ENCODE measurements at places on chromosomes 3 and 15.

GRCh38 chr15:63600001-63600615 lies 2.9 kb downstream of the FBXL22 start:
- DNase-seq, result no peak

DNA sequence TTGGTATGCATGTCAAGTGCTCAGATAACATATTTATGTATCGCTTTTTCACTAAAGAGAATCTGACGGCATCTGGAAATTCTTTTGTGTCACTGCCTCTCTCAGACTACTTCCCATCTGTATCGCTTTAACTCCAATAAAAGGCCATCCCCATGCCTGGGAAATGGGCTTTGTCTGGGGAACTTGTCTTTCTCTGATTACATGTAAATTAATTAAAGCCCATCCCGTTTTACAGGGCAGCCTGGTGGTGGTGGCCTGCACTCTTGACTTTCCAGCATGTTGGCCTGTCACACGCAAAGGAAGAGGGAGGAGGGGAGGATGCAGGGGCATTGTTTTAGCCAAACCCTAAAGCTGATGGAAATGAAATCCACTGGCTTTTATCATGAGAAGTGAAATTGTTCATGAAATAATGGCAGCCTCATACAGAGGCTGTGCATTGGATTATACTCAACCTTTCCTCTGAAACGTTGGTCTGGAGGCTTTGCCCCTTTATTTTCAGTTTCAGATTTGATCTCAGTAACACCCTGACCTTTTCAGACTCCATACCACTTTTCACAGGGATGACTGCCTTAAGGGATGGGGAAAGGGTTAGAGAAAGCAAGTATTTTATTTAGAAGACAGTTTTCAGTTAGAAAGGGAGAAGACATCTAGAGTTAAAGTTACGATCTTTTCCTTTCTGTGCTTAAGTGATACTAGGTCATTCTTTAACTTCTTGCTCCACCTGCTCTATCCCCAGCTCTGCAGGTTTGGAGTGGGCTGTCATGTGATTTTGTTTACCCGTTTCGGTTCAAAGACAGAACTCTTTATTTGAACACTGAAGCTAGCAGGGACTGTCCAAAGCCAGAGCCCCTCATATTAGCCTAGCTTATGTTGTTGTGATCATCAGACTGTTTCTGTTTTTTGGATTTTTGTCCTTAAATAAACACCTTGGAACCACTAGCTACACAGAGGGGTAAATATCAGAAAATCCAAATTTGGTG lies 94.6 kb upstream of the CTDSPL start:
- no peak for DNase-seq

GRCh38 chr3:3110299-3110630 lies at the start of gene IL5RA:
Gene IL5RA (minus strand): TSS chr3:3110374. CDS start chr3:3104984, 5,390 bp downstream.
- DNase-seq, result no peak

- no peak for DNase-seq
Observed at GRCh38 chr15:22952796-22953579, 27.2 kb downstream of the CYFIP1 start.

DNA sequence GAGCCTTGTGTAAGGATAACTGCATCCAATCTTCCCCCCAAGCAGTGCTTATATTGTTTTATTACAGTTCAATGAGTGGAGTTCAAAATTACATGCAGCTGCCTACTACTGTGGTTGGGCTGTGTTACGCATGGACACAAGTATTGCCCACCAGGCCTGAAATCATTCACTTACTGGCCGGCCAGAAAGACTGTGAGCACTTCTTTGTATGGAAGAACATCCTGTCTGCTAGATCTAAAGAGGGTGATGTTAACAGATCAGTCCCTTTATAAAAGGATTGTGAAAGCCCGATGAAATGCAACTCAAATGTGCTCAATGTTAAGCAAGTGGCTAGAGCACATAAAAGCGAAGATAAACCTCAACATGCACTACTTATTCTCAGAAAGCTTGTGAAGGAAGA lies 132.5 kb downstream of the FOXP1 start:
- DNase-seq, result no peak

GRCh38 chr3:180421221-180421620 lies 180.7 kb upstream of the TTC14 start:
- no peak for DNase-seq

GRCh38 chr3:90145094-90145860 lies 1037.9 kb downstream of the EPHA3 start:
- no peak for DNase-seq

DNA sequence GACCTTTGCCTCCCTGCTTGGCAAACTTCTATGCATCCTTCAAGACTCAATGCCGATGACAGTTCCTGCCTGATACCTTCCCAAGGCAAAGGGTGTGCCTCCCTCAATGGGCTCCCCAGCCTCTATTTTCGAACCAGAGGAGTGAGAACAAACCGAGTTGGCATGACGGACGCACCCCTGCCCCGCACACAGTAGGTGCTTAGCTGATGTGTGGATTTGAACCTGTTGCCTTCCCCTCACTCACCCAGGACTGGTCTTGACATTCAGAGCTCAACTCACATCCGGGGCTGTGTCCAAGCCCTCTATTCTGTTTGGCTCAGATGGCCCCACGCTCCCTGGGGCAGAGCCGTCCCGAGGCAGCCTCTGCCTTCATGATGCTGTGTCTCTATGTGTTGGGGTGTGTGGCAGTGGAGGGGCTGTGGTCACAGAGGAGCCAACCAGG lies 52.2 kb upstream of the SLC6A11 start:
- no peak for DNase-seq

- no peak for DNase-seq
Observed at GRCh38 chr3:22996920-22997571, 206.1 kb upstream of the UBE2E2 start.

- DNase-seq, result no peak
Observed at GRCh38 chr3:57152151-57153143, 12.7 kb downstream of the IL17RD start.

DNA sequence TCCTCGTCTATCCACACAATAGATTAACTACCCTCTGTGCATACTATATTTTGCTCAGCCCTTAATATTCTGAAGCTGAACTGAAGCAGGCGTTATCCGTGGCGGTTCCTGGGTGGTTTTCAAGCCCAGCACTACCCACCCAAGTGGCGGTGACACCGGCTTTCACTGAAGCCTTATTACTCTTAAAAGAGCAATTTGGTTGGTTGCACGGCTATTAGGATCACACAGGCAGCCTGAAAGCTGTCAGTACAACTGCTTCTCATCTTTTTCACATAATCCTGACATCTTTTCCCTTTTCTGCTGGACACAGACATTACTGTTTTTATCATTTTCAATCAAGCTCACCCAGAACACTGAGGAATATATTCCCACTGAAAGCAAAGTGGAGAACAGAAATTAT lies 525.3 kb upstream of the ZNF717 start:
- no peak for DNase-seq

DNA sequence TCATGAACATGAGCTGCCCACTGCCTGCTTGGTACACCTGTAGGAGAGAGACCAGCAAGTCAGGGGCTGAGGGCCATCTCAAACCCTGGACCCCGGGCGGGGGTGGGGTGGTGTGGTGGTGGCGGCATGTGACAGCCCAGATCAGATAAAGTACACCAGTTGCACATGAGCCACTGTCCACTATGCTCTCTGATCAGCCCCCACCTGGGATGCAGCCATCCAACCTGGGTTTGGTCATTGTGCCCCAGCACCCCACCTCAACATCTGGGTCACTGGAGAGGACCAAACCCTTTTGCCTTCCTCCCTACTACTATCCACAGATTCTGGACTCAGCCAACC lies 3.0 kb upstream of the NCKIPSD start:
- no peak for DNase-seq

DNA sequence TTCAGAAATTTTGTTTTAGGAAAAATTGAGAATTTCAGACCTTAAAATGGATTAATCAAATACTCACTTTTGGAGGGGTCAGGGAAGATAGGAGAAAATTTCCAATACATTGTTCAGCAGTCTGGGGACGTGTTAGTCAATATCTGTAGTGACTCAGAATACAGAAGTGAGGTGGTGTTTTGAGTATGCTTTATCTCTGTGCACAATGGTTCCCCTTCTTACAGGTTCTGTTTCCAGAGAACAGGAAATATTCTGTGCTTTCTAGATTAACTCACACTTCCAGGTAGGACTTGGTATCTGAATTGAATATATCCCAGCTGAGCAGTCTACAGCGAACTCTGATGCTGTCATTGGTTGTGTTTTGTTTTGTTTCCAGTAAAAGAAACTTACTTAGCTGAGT lies 30.7 kb upstream of the CCDC54 start:
- no peak for DNase-seq

DNA sequence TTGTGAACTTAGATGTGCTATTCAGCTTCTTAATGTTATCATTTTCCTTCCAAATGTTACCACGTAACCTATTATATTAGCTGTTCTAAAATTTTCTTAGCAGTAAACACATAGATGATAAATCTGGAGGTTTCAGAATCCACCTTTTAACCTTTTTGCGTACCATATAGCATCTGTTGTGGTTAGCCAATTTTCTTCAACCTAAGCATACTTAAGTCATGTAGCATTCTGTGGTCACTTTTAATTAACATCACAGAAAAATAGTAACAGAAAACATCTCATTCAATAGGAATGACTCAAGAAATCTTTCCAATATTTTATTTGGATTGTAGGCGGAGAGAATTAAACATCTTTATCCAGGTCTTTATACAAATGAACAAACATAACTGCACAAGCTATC lies 1465.3 kb upstream of the GBE1 start:
- DNase-seq, result no peak

DNA sequence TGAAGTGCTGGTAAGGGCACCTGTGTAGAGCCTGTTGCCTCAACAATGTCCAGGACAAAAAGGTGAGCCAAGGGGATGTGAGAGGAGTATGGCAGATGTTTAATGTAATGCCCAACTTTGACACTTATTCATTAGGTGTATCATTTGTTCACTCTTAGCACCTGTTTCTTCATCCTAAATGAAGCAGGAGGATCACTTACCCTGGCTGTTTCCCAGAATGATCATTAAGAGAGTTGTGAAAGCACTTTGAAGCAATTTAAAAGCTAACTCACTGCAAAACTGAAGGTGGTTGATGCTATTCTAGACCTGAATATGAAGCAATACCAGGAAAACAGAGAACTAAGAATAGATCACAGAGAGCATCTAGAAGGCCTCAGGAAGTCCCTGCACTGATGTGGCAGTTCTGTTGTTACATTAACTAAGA lies 3.4 kb upstream of the HHLA2 start:
- no peak for DNase-seq

- no peak for DNase-seq
Observed at GRCh38 chr15:74565381-74566085, 24.5 kb downstream of the ARID3B start.

- DNase-seq, result no peak
Observed at GRCh38 chr15:66767240-66767659, 65.2 kb downstream of the SMAD6 start.

DNA sequence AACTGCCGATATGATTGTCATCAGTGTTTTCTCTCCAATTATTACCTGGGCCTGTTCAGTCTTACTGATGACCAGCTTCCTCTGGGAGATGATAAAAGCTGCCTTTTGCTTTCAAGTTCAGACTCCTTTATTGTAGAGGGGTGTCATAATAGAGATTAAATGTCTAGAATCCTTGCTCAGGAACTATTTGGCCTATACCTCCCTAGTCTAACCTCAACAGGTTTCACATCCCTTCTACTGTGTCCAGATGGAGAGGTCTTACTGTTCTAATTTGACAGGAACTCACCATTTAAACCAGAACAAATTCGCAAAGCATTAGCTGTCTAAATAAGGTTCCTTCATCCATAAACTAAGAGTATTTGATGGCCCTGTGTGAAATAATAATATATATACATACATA lies 88.0 kb downstream of the BCHE start:
- DNase-seq, result no peak

Data from activated T-helper 9 cell treated with anti-CD3 and anti-CD28 coated beads, Interleukin-2, amount 50 U/mL, for 16 hours (primary cell).